ENCODE measurements at places on chromosomes 2 and 18.

DNA sequence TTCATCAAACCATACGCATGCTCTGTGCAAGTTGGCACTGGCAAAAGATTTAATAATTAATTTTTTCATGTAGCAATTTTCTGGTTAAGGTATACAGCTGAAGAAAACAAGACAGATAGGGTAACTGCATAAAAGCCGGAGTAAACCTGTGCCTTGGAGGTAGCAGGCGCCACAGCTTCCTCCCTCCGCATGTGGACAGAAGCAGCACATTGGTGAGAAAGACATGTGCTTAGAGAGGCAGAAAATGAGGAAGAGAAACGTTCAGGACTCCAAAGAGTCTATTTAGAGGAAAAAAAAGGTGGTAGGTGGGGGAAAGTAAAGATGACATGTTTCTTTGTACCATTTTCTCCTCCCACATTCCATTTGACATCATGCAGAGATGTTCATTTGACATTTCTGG lies 9.3 kb downstream of the ST6GAL2 start:
- DNase-seq, result no peak

DNA sequence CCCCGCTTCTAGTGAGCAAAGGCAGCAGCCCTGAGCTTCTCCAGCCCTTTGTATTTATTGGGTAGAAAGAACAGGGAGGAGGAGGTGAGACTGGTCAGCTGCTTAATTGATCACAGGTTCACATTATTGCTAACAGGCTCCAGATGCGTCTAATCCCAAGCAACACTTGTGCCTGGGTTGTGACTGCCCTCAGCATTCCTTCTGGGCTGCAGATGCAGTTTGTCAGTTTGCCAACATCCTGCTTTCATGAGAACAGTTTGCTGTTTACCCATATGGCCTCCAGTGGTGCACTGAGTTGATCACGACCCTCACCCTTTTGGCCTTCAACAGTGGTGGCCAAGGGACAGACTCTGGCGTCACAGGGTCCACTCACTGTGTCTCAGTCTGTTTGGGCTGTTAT lies 159.5 kb upstream of the ZNF516 start:
- DNase-seq, result no peak

DNA sequence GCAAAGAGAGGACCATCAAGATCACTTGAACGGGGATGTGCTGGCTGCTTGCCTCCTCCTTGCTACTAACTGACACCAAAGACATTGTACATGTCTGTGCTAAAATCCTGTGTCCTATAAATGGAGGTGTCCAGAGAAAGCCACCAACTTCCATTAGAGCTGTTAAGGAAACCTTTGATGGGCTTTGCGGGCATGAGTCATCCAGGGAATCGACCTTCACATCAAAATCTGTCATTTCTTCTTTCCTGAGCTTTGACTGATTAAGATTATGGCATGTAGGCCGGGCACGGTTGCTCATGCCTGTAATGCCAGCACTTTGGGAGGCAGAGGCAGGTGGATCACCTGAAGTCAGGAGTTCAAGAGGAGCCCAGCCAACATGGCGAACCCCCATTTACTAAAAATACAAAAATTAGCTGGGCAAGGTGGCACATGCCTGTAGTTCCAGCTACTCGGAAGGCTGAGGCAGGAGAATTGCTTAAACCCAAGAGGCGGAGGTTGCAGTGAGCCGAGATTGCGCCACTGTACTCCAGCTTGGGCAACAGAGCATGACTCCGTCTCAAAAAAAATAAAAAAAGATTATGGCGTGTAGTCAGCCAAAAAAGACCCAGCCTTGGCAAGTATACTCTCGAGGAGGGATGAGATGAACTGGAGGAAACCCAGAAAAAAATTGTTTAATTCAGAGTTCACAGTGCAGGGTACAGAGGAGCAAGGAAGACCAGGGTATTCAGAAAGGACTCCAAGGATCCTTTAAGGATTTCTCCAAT lies 115.8 kb downstream of the CABLES1 start:
- DNase-seq, result no peak

- no peak for DNase-seq
These were observed 34.2 kb downstream of the GRHL1 start for GRCh38 chr2:9985531-9986328.

DNA sequence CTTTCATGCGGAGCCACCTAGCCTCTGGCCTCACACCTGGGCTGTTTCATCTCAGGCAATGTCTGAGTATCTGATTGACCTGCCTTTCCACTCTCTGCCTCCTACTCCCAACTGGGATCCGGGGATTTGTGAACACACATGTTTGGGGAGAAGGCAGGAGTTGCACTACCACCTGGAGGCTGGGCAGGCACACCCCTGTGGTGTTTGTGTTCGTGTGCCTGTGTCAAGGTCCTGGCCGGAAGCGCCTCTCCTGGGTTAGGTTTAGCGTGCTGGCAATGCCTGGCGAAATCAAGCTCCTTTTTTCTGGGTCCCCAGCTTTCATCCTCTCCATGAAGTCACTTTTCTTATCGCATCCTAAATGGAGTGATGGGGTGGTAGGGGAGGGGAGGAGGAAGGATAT lies 63.9 kb downstream of the GATA6 start:
- no peak for DNase-seq

GRCh38 chr18:2978661-2979106 lies 34.3 kb downstream of the LPIN2 start:
- DNase-seq, result no peak

DNA sequence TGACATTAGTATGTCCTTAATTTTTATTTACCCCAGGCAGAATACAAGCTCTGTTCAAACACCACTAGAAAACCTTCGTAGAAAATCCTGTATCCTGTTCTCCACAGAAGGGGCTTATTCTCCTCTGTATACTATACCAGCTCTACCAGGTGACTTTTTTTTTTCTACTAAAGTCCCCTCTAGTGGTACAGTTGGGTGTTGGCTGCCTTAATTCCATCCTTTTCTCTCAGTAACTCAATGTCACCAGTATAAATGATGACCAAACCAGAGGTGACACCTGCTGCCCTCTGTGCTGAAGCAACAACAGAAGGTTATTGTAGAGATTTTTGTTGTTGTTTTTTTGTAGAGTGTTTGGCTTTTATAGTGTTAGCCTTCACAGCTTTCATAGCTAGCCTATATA lies 1322.0 kb downstream of the LRP1B start:
- DNase-seq, result no peak

- no peak for DNase-seq
These were observed 93.6 kb downstream of the SCN9A start for GRCh38 chr2:166282154-166282553.

- no peak for DNase-seq
These were observed 92.4 kb upstream of the RASGRP3 start for GRCh38 chr2:33383855-33384598.

DNA sequence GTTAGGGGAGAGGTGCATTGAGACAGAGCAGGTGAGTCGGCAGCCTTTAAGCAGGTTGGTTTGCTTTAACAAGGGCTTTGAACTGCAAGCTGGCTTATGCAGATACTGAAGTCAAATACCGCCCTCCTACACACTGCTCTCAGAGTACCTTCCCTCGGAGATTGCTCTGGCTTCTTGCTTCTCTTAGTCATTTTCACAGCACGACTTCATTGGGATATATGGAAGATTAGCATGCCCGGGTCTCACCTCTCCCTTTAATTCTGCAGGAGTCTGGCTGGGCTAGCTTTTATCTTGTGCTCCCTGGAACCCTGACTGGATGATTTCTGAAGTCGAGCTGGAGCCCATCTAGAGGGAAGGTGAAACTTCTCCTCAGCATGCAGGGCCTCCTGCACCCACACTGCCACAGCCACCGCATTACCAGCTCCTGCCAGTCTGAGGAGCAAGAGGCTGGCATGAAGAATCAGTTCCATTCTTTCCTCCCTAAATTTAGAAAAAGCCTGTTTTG lies 395.5 kb upstream of the HNRNPA3 start:
- no peak for DNase-seq

- no peak for DNase-seq
These were observed 59.0 kb downstream of the RASGRP3 start for GRCh38 chr2:33535421-33535820.

DNA sequence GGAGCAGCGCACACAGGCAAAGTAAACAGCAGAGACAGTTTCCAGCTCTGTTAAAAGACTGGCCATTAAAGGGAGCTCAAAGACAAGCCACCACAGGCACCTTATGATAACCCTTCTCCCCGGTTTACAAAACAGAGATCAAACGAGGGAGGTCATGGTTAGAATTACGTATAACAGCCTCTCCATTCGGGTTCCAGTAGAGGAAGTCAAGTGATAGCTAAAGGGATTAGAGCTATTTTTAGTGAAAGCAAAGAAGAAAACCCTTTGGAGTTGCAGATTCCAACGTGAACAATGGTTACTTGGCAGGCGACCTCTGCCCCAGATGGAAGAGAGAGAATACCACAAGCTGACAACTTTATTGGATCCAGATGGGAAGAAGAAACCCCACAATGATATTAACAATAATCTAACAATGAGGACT lies 31.2 kb upstream of the EDAR start:
- no peak for DNase-seq

DNA sequence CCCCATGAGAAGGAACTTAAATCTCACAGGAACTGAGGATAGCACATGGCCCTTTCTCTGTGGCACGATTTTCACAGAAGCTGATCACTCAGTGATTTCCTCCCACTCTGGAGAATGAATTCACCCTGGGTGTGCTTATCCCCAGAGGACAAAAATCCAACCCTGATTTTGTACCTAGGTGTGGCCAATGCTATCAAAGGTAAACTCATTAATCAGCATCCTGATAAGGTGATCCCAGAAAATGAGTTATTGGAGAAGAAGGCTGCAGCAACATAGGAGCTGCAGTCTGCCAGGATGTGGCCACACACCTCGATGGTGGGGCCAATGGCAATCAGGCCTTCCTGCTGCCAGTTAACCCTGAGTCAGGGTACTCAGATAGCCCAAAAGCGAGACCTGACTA lies 8.2 kb upstream of the SULT1C2 start:
- DNase-seq, result no peak

GRCh38 chr2:172513935-172514586 lies 41.8 kb upstream of the PDK1 start:
- no peak for DNase-seq

- DNase-seq, result no peak
These were observed 23.8 kb upstream of the IMP4 start for GRCh38 chr2:130318906-130319305.

DNA sequence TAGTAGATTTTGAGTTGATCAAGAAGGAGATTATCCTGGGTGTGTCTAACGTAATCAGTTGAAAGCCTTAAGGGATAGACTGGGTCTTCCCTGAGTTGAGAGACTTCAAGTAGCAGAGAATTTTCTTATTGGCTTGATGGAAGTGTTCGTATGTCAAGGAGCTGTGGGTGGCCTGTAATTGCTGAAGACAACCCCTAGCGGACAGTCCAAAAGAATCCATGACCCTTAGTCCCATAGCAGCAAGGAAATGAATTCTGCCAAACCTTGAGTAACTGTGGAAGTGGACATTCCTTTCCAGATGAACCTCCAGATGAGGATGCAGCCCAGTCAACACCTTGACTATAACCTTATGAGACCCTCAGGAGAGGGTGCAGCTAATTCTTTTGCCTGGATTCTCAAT lies 786.3 kb downstream of the SOCS6 start:
- DNase-seq, result no peak

DNA sequence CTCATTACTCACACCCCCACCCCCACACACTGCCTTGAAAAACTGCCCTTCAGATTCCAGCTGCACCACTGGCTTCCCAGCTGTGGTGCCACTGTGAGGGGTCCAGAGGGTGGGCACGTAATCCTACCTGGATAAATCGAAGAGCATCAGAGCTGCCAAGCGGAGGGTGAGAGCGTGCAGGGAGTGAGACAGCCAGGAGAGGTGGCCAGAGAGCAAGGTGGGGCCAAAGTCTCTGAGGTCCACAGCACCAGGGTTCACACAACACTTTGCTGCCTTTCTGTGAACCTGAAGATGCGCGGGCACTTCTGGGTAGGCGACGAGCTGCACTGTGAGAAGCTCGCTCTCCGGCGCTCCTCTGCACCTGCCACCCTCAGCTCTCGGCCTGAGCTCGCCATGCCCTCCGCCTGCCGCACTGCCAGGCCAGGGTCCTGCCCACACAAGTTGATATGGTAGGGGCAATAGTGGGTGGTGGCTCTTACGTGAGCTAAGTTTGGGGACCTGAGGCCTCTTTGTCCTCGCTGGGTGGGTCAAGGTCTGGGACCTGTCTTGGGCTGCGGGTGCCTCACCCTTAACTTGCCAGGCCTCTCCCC lies 83.9 kb downstream of the MARCO start:
- DNase-seq, result no peak

DNA sequence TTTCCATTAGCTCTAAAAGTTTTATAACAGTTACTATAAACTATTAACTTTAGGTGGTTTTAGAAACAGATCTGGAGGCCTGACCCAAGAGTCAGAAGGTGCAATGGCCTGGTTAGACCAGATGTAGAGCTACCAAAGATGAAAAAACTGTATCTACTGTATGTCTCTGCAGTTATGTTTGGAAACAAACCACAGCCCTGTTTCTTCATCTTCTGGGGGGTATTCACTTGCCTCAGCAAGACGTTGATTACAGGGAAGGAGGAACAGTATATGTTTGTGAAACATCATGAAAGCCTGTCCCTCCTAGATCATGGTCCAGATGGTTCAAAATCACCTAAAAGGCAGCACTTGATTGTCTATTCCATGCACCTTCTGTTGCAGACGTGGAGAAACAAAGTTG lies 220.2 kb downstream of the SUCLG1 start:
- DNase-seq, result no peak

GRCh38 chr2:96386470-96386869 lies 50.9 kb downstream of the NCAPH start:
- DNase-seq, result no peak

DNA sequence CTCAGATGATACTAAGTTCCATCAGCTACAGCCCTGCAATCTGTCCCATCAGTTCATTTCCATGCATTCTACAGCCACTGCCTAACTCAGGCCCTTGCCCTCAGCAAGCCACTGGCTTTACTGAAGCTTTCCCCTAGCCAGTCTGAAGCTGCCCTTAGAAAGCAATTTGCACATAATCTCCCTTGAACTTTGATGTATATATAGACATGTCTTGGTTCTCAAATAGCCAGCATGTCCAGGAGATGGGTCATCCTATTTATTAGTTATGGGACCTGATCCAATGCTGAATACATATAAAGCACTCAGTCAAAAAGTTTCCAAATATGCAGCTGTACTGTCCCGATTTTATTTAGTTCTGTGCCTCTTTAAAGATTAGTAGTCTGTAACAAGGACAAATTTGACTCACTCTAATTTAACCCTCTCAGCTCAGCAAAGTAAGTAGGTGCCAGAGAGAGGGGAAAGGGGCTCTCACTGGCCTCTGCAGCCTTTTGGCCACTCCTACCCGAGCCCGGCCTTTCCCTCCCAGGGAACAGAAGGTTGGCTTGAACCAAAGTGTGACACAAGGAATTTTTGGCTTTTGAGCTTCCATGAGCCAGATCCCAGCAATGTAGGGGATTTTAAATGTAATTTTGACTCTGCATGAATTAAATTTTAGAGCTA lies 70.7 kb downstream of the CCDC93 start:
- DNase-seq, result no peak

GRCh38 chr2:167842047-167842446 lies 405.3 kb downstream of the STK39 start:
- no peak for DNase-seq

- DNase-seq, result no peak
These were observed 4.5 kb upstream of the STON1 start for GRCh38 chr2:48525269-48525943.

GRCh38 chr2:23549821-23550530 lies 165.0 kb downstream of the KLHL29 start:
- DNase-seq, result no peak

GRCh38 chr2:181594322-181594721 lies 62.6 kb downstream of the CERKL start:
- no peak for DNase-seq
